ENCODE measurements at places on chromosomes 5 and 9.

DNA sequence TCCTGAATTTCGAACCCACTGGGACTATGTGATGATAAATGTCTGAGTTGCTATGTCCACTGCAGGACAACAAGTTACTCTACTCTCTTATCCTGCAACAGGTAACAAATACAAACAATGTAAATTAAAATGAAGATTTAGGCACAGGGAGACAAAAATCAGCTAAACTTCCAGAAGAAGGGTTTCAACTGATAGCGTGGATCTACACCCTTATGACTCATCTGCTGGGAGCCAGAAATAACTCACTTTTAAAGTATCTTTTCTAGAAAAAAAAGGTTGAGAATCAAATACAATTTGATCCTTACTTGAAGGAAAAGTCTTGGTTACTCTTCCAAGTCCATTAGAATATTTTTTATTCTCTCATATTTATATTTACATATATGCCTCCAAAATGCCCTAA, 21.4 kb downstream of the PJA2 start:
- DNase-seq, result no peak

DNA sequence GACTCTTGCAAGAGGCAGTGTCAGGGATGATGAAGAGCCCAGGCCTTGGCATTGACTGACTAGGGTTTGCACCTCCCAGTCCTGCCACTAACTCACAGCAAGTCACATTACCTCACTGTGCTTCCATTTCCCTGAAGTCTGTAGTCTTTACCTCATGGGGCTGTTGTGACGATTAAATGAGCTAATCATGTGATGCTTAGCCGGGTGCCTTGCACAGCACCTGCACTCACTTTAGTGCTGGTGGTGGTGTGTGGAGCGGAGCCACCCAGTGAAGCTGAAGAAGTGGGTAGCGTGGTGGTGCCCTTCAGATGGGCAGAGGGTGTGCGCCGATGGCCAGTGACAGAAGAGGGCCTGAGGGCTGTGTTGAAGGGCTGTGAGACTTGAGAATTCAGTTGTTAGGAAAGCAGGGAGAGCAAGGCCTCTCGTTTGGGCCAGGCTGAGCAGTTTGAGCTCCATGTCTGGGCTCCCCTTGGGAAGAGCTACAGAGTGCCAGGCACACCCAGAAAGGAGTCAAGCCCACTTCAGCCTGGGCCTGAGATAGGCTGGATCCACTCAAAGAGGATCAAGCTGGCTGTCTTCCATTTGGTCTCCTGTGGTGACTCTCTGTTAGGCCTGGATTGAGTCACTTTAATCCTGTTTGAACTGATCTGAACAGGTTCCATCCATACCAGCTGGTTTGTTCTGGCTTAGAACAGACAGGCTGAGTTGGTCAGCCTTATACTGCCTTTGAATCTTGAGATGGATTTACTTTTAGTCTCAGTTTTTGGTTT, 42.5 kb downstream of the RALGPS1 start:
- DNase-seq, result no peak

GRCh38 chr5:20832204-20833080, 844.4 kb upstream of the CDH18 start:
- no peak for DNase-seq

GRCh38 chr5:139997276-139997675, 45.8 kb downstream of the NRG2 start:
- no peak for DNase-seq

- no peak for DNase-seq
Observed at GRCh38 chr5:179616002-179616594, 7.4 kb downstream of the HNRNPH1 start.

- DNase-seq, result no peak
Observed at GRCh38 chr5:108280248-108280647, 101.7 kb downstream of the FBXL17 start.

DNA sequence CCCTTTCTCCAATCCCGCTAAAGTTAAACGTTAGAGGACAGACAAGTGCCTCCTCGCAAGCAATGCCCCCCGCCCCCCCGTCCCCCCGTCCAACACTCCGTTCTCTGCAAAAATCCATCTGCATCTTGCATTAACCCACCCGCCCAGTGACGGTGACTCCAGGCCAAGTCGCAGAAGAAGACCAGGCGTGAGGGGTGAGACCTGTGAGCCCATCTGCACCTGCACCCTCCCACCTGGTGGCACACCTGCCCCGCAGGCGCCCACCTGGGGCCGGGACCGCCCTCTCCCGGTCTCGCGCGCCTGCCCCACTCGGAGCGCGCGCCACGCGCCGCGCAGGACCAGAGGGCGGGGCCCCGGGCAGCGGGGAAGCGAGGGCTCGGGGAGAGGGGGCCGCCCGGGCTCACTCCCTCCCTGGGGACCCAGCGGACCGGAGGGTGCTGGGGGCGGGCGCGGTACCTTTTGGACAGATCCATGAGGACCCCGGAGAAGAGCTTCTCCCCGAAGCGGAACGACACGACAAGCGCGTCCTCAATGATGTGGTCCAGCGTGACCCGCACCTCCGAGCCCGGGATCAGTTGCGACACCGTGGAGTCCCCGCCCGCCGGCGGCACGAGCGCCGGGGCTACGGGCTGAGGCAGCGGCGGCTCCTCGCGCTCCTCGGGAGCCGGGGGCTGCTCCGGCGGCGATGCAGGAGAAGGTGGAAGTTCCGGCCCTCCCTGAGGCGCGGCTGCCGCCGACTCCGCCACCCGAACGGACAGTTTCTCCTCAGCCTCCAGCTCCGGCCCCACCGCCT, 705 bp downstream of the PWWP2A start:
- peak; percentile 45 for DNase-seq

Measured in NCI-H1105 (cell line).